ENCODE measurements at places on chromosomes 4 and X. TPM values are rescaled to one million over a fixed set of nuclear protein-coding genes. Genes with fewer than 3 reads are reported as not detected.

GRCh38 chrX:118729042-118729652, 1.7 kb downstream of the IL13RA1 start:
- no peak for DNase-seq
- no peaks in the 10 kb centered on the region for H3K36me3 ChIP-seq
- H3K4me3 ChIP-seq, result peak overlapping the region; percentile 90
- peaks cover 59% of the 10 kb centered on the region for H3K4me1 ChIP-seq

DNA sequence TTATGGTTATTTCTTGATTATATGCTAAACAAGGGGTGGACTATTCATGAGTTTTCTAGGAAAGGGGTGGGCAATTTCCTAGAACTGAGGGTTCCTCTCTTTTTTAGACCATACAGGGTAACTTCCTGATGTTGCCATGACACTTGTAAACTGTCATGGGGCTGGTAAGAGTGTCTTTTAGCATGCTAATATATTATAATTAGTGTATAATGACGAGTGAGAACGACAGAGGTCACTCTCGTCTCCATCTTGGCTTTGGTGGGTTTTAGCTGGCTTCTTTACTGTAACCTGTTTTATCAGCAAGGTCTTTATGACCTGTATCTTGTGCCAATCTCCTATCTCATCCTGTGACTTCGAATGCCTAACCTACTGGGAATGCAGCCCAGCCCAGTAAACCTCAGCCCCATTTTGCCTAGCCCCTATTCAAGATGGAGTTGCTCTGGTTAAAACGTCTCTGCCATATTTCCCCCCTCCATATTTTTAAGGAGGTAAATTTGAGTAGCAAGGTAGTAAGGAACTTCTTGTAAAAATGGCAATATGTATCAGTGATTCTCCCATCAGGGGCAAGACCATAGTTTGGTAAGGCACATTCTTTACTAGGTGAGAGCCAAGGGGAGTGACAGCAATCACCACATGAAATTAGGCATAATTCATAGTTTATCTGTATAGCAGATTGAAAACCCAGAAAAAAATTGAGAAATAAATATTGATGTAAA, 2.6 kb downstream of the CXCL2 start:
- no peak overlapping the region for H3K4me3 ChIP-seq
- DNase-seq, result no peak
- H3K4me1 ChIP-seq, result peaks cover 35% of the 10 kb centered on the region
- H3K36me3 ChIP-seq, result no peaks in the 10 kb centered on the region

The SYN1 gene
- total RNA-seq, result not detected

DNA sequence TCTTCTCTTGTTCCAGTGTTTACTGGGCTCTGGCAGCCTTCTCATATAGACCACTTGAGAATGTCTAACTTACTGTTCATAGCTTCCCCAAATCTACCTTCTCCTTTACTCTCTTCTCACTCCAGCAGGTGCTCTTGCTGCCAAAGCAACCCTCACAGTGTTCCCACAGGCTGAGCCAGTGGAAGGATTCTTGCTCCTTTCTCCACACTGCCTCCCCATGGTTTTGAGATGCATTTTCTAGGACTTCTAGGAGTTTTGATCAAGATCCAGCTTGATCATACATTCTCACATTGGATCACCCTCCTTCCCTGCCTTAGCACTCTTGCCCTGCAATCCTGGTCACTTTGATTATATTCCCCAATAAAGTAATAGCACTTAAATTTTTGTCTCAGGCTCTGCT, 230.8 kb downstream of the TMEM47 start:
- H3K4me1 ChIP-seq, result no peaks in the 10 kb centered on the region
- no peaks in the 10 kb centered on the region for H3K36me3 ChIP-seq
- no peak overlapping the region for H3K4me3 ChIP-seq
- H3K27me3 ChIP-seq, result no peaks in the 10 kb centered on the region

GRCh38 chr4:37607018-37607417, 79.2 kb downstream of the RELL1 start:
- H3K4me3 ChIP-seq, result no peak overlapping the region
- no peaks in the 10 kb centered on the region for H3K27me3 ChIP-seq
- H3K27ac ChIP-seq, result no peak overlapping the region
- H3K36me3 ChIP-seq, result peaks cover 9% of the 10 kb centered on the region
- peaks cover 21% of the 10 kb centered on the region for H3K4me1 ChIP-seq

DNA sequence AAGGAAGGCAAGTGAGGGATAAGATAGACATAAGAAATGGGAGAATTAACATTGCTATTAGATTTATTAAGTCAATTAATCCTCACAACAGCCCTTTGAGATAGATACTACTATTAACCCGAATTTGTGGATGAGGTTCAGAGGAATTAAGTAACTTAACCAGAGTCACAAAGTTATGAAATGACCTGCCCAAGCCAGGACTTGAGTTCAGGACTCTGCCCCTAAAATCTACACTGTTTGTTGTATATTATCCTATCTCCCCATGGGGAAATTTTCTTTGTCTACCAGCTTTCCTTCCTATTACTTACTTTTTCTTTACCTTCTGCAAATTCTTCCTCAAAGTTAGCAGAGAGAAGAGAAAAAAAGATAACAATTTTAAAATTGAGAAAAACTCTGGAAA, 33.4 kb upstream of the UBQLN2 start:
- DNase-seq, result no peak
- no peaks in the 10 kb centered on the region for H3K36me3 ChIP-seq
- H3K4me3 ChIP-seq, result no peak overlapping the region
- no peak overlapping the region for H3K27ac ChIP-seq

The PABPC1L2A gene
- not detected for total RNA-seq

The RAI2 gene
- not detected for total RNA-seq

The MAGEC3 gene
- not detected for total RNA-seq

The PHKA1 gene
- 0.15 TPM for total RNA-seq

DNA sequence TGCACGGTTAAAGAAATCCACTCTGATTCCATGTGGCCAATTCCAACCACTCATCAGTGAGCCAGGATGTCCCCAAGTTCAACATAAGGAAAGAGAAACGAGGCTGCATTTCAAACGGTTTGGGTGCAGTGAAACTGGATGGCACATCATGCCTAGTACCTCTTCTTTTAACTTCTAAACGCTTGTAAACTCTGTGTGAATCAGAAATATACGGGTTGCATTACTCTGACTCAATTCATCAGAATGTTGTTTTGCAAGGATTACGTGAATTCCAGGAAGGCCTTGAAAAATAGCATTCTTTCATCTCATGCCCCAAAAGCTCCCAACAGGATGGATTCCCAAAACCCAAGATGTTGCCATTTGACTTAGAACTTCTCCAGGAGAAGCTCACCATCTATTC, 270.4 kb downstream of the LDB2 start:
- peak overlapping the region; percentile 91 for H3K27ac ChIP-seq
- peaks cover 37% of the 10 kb centered on the region for H3K36me3 ChIP-seq
- peak overlapping the region; percentile 76 for H3K4me3 ChIP-seq
- peaks cover 41% of the 10 kb centered on the region for H3K4me1 ChIP-seq

DNA sequence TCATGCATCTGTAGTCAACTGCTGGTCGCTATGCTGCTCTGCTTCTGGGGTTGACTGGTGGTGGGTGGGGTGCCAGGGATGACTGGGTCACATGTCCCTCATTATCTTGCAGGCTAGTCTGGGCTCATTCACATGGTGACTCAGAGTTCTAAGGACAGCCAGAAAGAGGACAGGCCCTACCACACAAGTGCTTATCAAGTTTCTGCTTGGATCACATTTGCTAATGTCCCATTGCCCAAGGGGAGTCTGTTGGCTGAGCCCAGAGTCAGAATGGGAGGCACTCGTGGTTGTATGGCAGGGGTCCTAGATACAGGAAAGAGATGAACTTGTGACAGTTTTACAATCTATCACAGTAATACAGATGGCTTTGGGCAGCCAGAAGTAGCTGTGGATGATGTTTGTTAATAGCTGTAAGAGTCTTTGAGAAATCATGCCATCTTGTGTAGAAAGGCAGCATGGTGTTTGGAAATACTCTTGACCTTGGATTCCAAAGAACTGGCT, 221.3 kb downstream of the GPAT3 start:
- no peak for DNase-seq
- H3K27me3 ChIP-seq, result peaks cover 14% of the 10 kb centered on the region
- H3K4me1 ChIP-seq, result no peaks in the 10 kb centered on the region
- no peaks in the 10 kb centered on the region for H3K36me3 ChIP-seq

DNA sequence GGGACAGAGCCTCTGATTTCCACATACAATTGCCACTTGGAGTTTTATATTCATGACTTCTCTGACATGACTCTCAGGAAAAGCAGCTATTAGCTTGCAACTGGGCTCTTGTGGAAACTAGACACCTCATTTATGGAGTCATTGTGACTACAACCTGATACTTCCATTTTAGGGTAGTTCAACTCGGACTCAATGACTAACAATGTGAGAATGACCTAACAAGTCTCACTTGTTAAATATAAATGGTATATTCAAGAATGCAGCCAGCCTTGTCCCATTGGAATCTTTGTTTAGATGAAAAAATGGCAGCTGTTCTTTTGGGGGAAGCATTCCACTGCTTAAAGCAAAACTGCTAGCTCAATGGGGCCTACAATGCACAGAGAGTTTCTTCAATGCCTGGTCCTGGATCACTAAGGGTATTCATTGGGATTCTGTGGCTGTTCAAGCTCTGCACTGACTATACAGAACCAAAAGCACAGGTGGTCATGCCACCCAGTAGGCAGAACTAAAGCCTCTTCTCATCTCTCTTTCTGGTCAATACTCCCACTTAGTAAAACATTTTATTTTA, 36.5 kb upstream of the GLRA3 start:
- DNase-seq, result no peak
- no peaks in the 10 kb centered on the region for H3K4me1 ChIP-seq
- no peak overlapping the region for H3K27ac ChIP-seq
- H3K4me3 ChIP-seq, result no peak overlapping the region
- no peaks in the 10 kb centered on the region for H3K36me3 ChIP-seq

Measured in HFFc6 (cell line).